Thymus (tissue), 14 donors: ENCODE measurements at places on chromosomes 5 and 9. TPM values are rescaled to one million over a fixed set of nuclear protein-coding genes. Genes with fewer than 3 reads are reported as not detected.

The C5 gene
- 2.4 TPM for total RNA-seq

The FOXD4L3 gene
- 0.94 TPM for total RNA-seq

DNA sequence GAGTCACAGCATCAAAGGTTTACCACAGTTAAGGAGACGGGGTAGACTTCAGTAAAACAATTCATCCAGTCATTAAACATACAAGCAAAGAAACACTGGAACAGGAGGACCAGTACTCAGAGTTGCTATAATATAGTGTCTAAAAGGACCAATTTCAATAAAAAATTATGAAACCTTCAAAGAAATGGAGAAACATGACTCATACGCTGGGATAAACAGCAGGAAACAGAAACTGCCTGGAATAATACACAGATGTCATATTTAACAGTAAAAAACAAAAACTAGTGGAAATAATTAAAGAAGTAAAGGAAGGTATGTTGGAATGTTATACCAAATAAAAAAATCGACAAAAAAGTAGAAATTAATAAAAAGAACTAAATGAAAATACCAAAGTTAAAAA lies 1075.9 kb downstream of the NR2F1-AS1 start:
- no peak overlapping the region for H3K4me3 ChIP-seq
- no peak for DNase-seq
- no peaks in the 10 kb centered on the region for H3K4me1 ChIP-seq

- H3K27ac ChIP-seq: no peak overlapping the region
- H3K27me3 ChIP-seq: no peaks in the 10 kb centered on the region
- H3K4me1 ChIP-seq: no peaks in the 10 kb centered on the region
- no peak for DNase-seq
- H3K4me3 ChIP-seq: no peak overlapping the region
Observed at GRCh38 chr5:62124266-62124665, 181.7 kb upstream of the KIF2A start.

- no peak overlapping the region for H3K27ac ChIP-seq
- no peaks in the 10 kb centered on the region for H3K36me3 ChIP-seq
- H3K4me3 ChIP-seq: no peak overlapping the region
- H3K27me3 ChIP-seq: no peaks in the 10 kb centered on the region
- H3K4me1 ChIP-seq: no peaks in the 10 kb centered on the region
Observed at GRCh38 chr9:70588999-70589398, 174.5 kb upstream of the KLF9 start.

The ERBIN gene
- total RNA-seq: 75.8 TPM

DNA sequence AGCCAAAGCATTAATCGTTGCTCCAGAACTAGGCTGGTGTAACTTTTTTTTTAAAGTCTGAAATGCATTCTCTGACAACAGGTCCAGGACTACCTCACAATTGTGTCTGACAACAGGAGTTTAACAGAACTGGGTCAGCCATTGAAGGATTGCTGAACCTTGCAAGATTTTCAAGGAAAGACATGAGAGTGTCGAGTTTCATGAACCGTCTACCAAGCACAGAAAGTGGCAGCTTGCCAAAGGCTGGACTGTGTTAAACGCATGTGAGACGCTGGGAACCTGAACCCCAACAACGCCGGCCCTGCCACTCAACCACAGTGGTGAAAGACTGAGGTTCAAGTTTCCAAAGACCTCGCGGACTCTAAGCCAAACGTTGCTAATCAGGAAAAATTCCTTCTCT lies 79.1 kb downstream of the LHFPL2 start:
- H3K4me1 ChIP-seq: peaks cover 15% of the 10 kb centered on the region
- H3K36me3 ChIP-seq: no peaks in the 10 kb centered on the region
- no peaks in the 10 kb centered on the region for H3K27me3 ChIP-seq
- peak; percentile 37 for DNase-seq
- H3K27ac ChIP-seq: no peak overlapping the region
- H3K4me3 ChIP-seq: no peak overlapping the region

The ALDOB gene
- total RNA-seq: 1.7 TPM

DNA sequence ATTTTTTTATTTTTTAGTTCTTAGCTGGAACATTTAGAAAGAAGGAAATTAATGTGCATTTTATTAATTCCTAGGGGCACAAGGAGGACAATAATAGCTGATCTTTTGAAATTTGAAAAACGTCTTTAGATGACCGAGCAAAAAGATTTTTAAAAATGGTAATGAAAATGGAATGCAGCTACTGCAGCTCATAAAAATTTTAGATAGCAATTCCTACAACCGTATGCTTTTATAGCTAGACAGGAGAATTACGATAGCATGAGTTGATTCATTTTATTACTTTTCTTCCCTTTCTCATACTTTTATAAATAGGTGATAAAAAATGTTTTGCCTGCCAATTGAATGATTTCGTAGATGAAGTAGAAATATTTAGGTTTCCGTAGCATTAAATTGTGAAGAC lies 13.7 kb upstream of the RUFY1 start:
- no peak overlapping the region for H3K27ac ChIP-seq
- no peaks in the 10 kb centered on the region for H3K36me3 ChIP-seq
- H3K4me3 ChIP-seq: no peak overlapping the region
- no peak for DNase-seq
- H3K4me1 ChIP-seq: no peaks in the 10 kb centered on the region

The GLRA1 gene
- not detected for total RNA-seq

The FOXI1 gene
- total RNA-seq: 0.14 TPM

GRCh38 chr5:94903726-94904125 lies 285.3 kb downstream of the SLF1 start:
- H3K27ac ChIP-seq: no peak overlapping the region
- DNase-seq: no peak
- no peaks in the 10 kb centered on the region for H3K27me3 ChIP-seq
- H3K4me1 ChIP-seq: no peaks in the 10 kb centered on the region

The RBM27 gene
- 17.8 TPM for total RNA-seq

The ARL14EPL gene
- total RNA-seq: not detected

- no peak overlapping the region for H3K27ac ChIP-seq
- H3K36me3 ChIP-seq: no peaks in the 10 kb centered on the region
- DNase-seq: no peak
Observed at GRCh38 chr5:38317868-38318267, 59.5 kb downstream of the EGFLAM start.

- no peak for DNase-seq
- H3K27ac ChIP-seq: no peak overlapping the region
- H3K36me3 ChIP-seq: no peaks in the 10 kb centered on the region
- H3K4me3 ChIP-seq: no peak overlapping the region
- H3K27me3 ChIP-seq: no peaks in the 10 kb centered on the region
Observed at GRCh38 chr9:123291736-123292135, 23.4 kb upstream of the STRBP start.

DNA sequence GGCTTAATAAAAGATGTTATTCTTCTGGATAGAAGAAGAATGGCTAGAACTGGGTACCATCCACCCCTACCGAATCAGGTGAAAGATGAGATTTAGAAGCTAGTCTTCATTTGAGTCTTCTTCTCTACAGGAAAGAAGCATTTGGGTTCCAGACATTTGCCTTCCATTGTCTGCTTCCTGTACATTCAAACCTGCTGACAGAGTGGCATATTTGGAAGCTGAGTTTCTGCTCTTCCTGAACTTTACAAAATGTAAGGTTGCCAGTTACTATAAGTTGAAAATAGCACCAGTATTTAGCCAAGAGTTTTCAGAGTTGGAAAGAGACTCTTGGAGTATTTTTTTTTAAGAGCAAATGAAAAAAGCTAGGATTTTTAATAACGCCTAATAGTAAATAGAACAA lies 525.4 kb upstream of the TLE4 start:
- no peak overlapping the region for H3K27ac ChIP-seq
- H3K4me1 ChIP-seq: no peaks in the 10 kb centered on the region
- no peak overlapping the region for H3K4me3 ChIP-seq
- H3K36me3 ChIP-seq: no peaks in the 10 kb centered on the region
- H3K27me3 ChIP-seq: no peaks in the 10 kb centered on the region

DNA sequence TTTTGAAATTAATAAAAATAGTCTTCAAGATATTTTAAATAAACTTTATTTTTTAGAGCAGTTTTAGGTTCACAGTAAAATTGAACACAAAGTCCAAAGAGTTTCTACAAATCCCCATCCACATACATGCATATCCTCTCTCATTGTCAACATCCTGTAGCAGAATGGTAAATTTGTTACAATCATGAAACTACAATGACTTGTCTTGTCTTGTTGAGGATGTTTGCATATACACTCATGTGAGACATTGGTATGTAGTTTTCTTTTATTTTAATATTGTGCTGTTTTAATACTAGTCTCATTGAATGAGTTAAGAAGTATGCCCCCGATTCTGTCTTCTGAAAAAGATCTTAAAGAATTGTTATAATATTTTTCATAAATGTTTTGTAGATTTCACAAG lies 447.0 kb upstream of the EDIL3 start:
- no peaks in the 10 kb centered on the region for H3K27me3 ChIP-seq
- H3K36me3 ChIP-seq: no peaks in the 10 kb centered on the region
- no peak for DNase-seq

The LHX3 gene
- 0.09 TPM for total RNA-seq

The ACOT12 gene
- 0.05 TPM for total RNA-seq

DNA sequence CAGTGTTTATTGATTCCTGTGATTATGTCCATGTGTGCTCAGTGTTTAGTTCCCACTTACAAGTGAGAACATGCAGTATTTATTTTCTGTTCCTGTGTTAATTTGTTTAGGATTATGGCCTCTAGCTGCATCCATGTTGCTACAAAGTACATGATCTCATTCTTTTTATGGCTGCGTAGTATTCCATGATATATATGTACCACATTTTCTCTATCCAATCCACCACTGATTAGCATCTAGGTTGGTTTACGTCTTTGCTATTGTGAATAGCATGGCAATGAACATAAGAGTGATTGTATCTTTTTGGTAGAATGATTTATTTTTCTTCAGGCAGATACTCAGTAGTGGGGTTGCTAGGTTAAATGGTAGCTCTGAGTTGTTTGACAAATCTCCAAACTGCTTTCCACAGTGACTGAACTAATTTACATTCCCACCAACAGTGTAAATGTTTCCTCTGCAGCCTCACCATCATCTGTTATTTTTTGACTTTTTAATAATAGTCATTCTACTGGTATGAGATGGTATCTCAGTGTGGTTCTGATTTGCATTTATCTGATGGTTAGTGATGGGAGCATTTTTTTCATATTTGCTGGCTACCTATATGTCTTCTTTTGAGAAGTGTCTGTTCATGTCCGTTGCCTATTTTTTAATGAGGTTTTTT lies 47.5 kb upstream of the ELL2 start:
- H3K36me3 ChIP-seq: no peaks in the 10 kb centered on the region
- no peak overlapping the region for H3K27ac ChIP-seq

GRCh38 chr5:4737868-4738267 lies 402.3 kb upstream of the ADAMTS16 start:
- no peak overlapping the region for H3K27ac ChIP-seq
- DNase-seq: no peak
- H3K27me3 ChIP-seq: no peaks in the 10 kb centered on the region
- H3K36me3 ChIP-seq: no peaks in the 10 kb centered on the region
- no peak overlapping the region for H3K4me3 ChIP-seq

- no peak overlapping the region for H3K4me3 ChIP-seq
- no peak for DNase-seq
- H3K4me1 ChIP-seq: no peaks in the 10 kb centered on the region
- no peaks in the 10 kb centered on the region for H3K36me3 ChIP-seq
Observed at GRCh38 chr9:35771075-35771433, 17.0 kb upstream of the MSMP start.

DNA sequence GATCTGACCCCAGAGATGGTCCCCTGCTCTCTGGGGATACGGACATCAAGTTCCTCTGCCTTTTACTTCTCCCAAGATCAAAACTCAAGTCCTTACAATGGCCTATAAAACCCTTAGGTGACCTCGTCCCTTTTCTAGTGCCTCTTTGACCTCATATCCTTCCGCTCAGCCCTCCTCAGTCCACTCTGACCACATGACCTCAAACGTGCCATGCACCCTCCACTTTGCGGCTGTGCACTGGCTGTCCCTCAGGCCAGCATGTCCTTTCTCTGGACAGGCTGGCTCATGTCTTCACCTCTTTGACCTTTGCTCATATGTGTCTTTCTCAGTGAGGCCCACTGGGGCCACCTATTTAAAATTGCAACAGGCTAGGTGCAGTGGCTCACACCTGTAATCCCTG lies 14.7 kb downstream of the TRMO start:
- H3K27me3 ChIP-seq: no peaks in the 10 kb centered on the region
- H3K4me1 ChIP-seq: peaks cover 22% of the 10 kb centered on the region
- no peak overlapping the region for H3K4me3 ChIP-seq
- H3K36me3 ChIP-seq: peaks cover 45% of the 10 kb centered on the region

The PCDHA10 gene
- total RNA-seq: under 0.01 TPM

DNA sequence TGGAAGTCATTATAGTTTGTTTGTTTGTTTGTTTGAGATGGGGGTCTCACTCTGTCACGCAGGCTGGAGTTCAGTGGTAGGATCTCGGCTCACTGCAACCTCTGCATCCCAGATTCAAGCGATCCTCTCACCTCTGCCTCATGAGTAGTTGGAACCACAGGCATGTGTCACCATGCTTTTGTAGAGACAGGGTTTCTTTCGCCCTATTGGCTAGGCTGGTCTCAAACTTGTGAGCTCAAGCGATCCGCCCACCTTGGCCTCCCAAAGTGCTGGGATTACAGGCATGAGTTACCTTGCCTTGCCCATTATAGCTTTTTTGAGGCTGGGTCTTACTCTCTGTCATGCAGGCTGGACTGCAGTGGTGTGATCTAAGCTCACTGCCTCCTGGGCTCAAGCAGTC lies 28.8 kb downstream of the NSD1 start:
- no peak overlapping the region for H3K27ac ChIP-seq
- no peak overlapping the region for H3K4me3 ChIP-seq
- no peak for DNase-seq
- H3K36me3 ChIP-seq: peaks cover 15% of the 10 kb centered on the region
- H3K27me3 ChIP-seq: no peaks in the 10 kb centered on the region
- H3K4me1 ChIP-seq: no peaks in the 10 kb centered on the region

The PDE6A gene
- total RNA-seq: under 0.01 TPM

DNA sequence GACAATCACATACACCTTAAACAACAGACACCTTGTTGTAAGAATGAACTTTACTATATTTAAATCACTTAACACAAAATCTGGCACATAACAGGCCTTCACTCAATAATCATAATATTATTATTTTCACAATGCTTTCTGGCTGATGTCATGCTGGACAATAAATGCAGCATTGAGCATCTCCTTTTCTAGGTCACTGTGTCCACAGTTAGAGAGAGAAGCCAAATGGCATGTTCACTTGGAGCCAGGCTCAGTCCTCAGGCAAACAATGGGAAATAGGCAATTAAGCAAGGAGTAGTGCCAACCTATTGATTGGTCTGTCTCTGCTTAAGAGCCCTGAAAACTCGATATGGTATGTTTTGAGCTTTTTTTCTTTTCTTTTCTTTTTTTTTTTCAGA lies 50.6 kb upstream of the KLF4 start:
- H3K4me1 ChIP-seq: no peaks in the 10 kb centered on the region
- H3K27me3 ChIP-seq: no peaks in the 10 kb centered on the region
- DNase-seq: no peak
- H3K36me3 ChIP-seq: no peaks in the 10 kb centered on the region

The TTC23L gene
- total RNA-seq: 0.33 TPM
